ENCODE measurements at places on chromosomes 11 and 22.

DNA sequence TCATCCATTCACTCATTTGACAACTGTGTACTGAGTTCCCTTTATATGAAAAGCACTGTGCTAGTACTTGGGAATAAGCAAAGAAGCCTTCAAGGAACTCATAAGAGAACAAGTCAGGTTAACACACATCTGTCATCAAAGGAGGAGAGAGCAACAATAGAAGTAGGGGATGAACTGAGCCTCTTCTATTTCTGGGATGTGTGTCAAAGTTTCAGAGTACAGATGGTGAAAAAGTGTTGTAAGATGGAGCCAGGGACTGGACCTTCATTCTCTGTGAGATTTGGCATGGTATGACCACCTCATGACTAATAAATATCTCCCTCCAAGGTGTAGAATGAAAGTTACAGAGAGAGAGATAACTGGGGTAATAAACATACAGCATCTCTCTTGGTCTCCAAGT lies 349.8 kb upstream of the PLET1 start:
- no peak for DNase-seq

GRCh38 chr11:101912823-101913284 lies 2.0 kb upstream of the CEP126 start:
- DNase-seq = no peak

- no peak for DNase-seq
Measured at GRCh38 chr11:57646799-57647303, 2.9 kb downstream of the YPEL4 start.

DNA sequence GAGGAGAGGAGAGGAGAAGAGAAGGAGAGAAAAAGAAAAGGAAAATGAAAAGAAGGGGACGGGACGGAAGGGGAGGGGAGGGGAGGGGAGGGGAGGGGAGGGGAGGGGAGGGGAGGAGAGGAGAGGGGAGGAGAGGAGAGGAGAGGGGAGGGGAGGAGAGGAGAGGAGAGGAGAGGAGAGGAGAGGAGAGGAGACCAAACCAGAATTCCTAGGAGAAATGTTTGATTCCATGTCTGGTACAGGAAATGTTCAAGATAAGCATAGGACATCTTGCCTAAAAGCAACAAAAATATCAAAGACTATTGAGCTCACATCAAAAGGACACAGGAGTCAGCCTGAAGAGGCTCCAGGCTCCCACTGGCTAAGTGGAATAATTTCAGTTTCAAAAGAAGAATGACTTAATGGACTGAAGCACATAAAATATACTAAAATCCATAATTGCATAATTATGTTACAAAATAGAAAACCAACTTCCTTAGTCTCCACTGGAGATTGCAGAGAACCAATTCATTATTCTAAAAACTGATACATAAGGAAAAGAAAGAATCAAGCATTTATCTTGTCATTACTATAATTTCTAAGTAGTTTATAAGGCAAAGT lies 101.1 kb upstream of the APOA1 start:
- no peak for DNase-seq

- no peak for DNase-seq
Measured at GRCh38 chr11:101336858-101337257, 207.2 kb upstream of the PGR start.
